Regular cardiac myocyte (primary cell): ENCODE measurements at places on chromosomes 1 and 21. TPM values are rescaled to one million over a fixed set of nuclear protein-coding genes. Genes with fewer than 3 reads are reported as not detected.

MR1 gene
- 13.0 and 24.2 TPM in 2 replicates for total RNA-seq

NAV1 gene
- total RNA-seq = 23.0 and 30.7 TPM in 2 replicates

TSPEAR gene
- total RNA-seq = not detected in 2 replicates

ADAMTSL4 gene
- total RNA-seq = 0.77 and 4.2 TPM in 2 replicates

MTARC1 gene
- 1.2 and 4.8 TPM in 2 replicates for total RNA-seq

TLCD4 gene
- total RNA-seq = 0.38 and 0.85 TPM in 2 replicates

CALML6 gene
- total RNA-seq = 0.19 and 0.85 TPM in 2 replicates

CFHR4 gene
- total RNA-seq = not detected in 2 replicates

MNDA gene
- total RNA-seq = not detected in 2 replicates

STUM gene
- total RNA-seq = under 0.01 TPM in 1 of 2 replicates, not detected in the other

PDPN gene
- 0.77 and 1.1 TPM in 2 replicates for total RNA-seq
